LHCN-M2 (cell line): ENCODE measurements at places on chromosomes 1 and 21. TPM values are rescaled to one million over a fixed set of nuclear protein-coding genes. Genes with fewer than 3 reads are reported as not detected.

RHEX gene
- not detected in 2 replicates for total RNA-seq

MXRA8 gene
- 292 and 326 TPM in 2 replicates for total RNA-seq

HSPG2 gene
- 106 and 143 TPM in 2 replicates for total RNA-seq

PHGDH gene
- total RNA-seq = 38.6 and 39.6 TPM in 2 replicates

DNA sequence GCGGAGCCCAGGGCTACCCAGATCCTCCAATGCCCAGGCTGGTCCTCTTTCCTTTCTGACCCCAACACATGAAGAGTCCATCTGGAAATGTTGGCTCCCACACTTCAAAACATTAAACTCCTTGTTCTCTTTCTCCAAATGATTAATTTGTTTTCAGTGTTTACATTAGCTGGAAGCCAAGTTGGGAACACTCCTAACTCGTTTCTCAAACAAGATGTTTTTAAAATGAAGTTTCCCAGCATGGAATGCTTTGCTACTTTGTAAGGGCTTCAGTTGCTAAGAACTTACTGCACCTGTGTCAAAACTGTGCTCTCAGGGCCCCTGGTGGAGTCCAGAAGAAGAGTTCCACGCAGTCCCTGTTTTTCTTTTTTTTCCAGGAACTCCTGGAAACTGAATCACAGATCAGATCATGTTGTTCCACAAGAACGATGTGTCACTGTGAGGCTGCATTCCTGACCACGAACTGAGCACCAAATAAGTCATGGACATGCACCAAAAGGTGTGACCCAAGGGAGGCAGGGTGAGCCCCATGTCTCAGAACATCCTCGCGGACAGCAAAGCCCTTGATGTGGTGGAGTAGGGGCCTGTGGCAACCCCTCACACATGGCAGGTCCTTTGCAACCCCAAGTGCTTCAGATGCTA, 257.3 kb downstream of the KCNJ6 start:
- DNase-seq = peak; percentile 94

DNA sequence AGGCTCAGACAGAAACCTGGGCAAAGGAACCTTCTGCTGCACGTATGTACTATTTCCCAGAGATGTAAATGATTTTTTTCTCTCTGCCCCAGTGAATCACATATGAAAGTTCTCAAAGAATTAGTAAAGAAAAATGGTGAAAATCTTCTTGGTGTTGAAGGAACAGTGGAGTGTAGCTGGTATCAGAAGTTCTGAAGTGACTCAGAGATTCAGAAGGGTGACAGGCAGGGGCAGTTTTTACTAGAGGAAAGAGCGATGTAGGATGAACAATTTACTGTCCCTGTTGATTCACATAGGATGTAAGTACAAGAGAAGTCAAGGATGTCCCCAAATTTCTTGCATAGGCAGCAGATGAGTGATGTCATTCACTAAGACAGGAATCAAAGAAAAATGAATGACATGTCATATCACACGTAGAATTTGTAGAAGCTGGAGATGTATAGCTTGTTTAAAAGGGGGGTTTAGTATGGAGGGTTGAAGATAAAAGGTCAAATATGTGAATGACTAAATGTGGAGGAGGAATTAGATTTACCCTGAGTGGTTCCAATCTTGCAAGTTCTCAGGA, 26.4 kb downstream of the WLS start:
- no peak for DNase-seq

HCN3 gene
- total RNA-seq = 1.8 and 2.1 TPM in 2 replicates

GRCh38 chr1:10734962-10735544, 61.4 kb downstream of the CASZ1 start:
- no peak for DNase-seq

- no peak for DNase-seq
These were observed 386.6 kb upstream of the NFIA start for GRCh38 chr1:60695716-60696171.

GRCh38 chr1:177907000-177907399, 62.9 kb downstream of the SEC16B start:
- DNase-seq = no peak

- peak; percentile 19 for DNase-seq
These were observed 53.6 kb downstream of the CHODL start for GRCh38 chr21:18298228-18298627.

DNA sequence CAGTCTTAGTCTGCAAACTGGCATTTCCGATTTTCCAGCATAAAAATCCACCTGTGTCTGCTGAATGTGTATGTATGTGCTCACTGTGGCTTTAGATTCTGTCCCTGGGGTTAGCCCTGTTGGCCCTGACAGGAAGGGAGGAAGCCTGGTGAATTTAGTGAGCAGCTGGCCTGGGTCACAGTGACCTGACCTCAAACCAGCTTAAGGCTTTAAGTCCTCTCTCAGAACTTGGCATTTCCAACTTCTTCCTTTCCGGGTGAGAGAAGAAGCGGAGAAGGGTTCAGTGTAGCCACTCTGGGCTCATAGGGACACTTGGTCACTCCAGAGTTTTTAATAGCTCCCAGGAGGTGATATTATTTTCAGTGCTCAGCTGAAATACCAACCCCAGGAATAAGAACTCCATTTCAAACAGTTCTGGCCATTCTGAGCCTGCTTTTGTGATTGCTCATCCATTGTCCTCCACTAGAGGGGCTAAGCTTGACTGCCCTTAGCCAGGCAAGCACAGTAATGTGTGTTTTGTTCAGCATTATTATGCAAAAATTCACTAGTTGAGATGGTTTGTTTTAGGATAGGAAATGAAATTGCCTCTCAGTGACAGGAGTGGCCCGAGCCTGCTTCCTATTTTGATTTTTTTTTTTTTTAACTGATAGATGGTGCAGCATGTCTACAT, 2.5 kb upstream of the OLFML3 start:
- peak; percentile 88 for DNase-seq

- no peak for DNase-seq
These were observed 65.5 kb downstream of the AKT3 start for GRCh38 chr1:243784506-243784905.

- no peak for DNase-seq
These were observed 7.1 kb downstream of the KIF17 start for GRCh38 chr1:20710469-20711284.

- no peak for DNase-seq
These were observed 41.8 kb upstream of the RALGPS2 start for GRCh38 chr1:178683291-178683690.

ZNF672 gene
- 24.6 and 28.4 TPM in 2 replicates for total RNA-seq

GRCh38 chr1:36675931-36676562, 193.3 kb upstream of the CSF3R start:
- no peak for DNase-seq
